ENCODE measurements at places on chromosomes 11 and 22. TPM values are rescaled to one million over a fixed set of nuclear protein-coding genes. Genes with fewer than 3 reads are reported as not detected.

The APOBEC3C gene
- total RNA-seq, result 16.6 TPM

The HBB gene
- not detected for total RNA-seq

The TH gene
- total RNA-seq, result under 0.01 TPM

The AKIP1 gene
- 39.1 TPM for total RNA-seq

The MS4A6A gene
- total RNA-seq, result not detected

The ALDH3B2 gene
- not detected for total RNA-seq

The CABP2 gene
- total RNA-seq, result not detected

The PDGFB gene
- not detected for total RNA-seq

The TRIM34 gene
- total RNA-seq, result 10.3 TPM

The BIK gene
- total RNA-seq, result not detected

The SCGB1A1 gene
- not detected for total RNA-seq

The PATE2 gene
- total RNA-seq, result 0.36 TPM

GRCh38 chr22:30304495-30305244 lies 15.4 kb upstream of the CASTOR1 start:
- H3K4me3 ChIP-seq, result no peak overlapping the region
- H3K36me3 ChIP-seq, result peaks cover 33% of the 10 kb centered on the region
- no peak for DNase-seq
- H3K4me1 ChIP-seq, result peaks cover 40% of the 10 kb centered on the region
- no peaks in the 10 kb centered on the region for H3K27me3 ChIP-seq

- peaks cover 62% of the 10 kb centered on the region for H3K4me1 ChIP-seq
- no peak for DNase-seq
- H3K27me3 ChIP-seq, result no peaks in the 10 kb centered on the region
- H3K27ac ChIP-seq, result peak overlapping the region; percentile 98
- H3K4me3 ChIP-seq, result no peak overlapping the region
- peaks cover 14% of the 10 kb centered on the region for H3K36me3 ChIP-seq
These were observed 1.9 kb upstream of the FTH1 start for GRCh38 chr11:61969391-61969758.

DNA sequence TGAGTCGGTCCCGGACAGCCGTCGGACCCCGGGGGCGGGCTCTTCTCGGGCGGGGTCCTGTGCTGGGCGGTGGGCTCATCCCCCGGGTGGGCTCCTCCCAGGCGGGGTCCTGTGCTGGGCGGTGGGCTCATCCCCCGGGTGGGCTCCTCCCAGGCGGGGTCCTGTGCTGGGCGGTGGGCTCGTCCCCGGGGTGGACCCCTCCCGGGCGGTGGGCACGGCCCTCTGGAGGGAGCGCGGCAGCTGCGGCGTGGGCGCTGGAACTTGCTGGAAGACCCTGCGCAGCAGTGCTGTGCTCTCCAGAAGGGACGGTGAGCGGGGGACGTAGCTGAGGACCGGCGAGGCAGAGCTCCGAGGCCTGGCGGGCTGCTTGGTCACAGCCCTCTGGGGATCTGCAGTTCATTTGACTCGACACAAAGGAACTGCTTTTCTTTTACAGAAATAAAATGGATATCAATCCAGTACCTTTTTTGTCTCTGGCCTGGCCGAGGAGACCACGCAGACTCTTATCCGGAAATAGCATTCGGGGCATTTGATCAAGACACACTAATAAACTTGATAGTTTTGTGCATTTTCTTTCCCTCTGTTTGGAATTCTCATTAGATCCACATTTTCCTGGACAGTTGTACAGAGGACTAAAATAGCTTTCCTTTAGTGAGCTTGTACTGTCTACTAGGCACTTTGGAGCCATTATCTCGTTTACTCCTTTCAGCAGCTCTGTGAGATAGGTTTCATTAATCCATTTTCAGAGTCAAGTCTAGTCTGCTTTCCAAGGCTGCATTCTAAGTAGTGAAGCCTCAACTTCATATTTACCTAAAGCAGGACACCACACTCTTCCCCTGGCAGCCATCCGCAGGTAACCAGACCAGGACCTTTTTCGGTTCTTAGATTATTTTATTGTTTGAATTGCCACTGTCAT lies 812 bp downstream of the JAM3 start:
- peak overlapping the region; percentile 88 for H3K4me3 ChIP-seq
- H3K27me3 ChIP-seq, result no peaks in the 10 kb centered on the region
- DNase-seq, result peak; percentile 94

- no peak overlapping the region for H3K27ac ChIP-seq
- H3K4me1 ChIP-seq, result peaks cover 33% of the 10 kb centered on the region
- H3K36me3 ChIP-seq, result no peaks in the 10 kb centered on the region
- peak; percentile 56 for DNase-seq
- no peak overlapping the region for H3K4me3 ChIP-seq
These were observed 5.6 kb downstream of the CHST1 start for GRCh38 chr11:45659818-45660160.

- no peaks in the 10 kb centered on the region for H3K4me1 ChIP-seq
- peaks cover 27% of the 10 kb centered on the region for H3K27me3 ChIP-seq
- peak; percentile 54 for DNase-seq
- H3K4me3 ChIP-seq, result no peak overlapping the region
- H3K36me3 ChIP-seq, result no peaks in the 10 kb centered on the region
These were observed 20.6 kb downstream of the APOBEC3H start for GRCh38 chr22:39117585-39118191.

- H3K27me3 ChIP-seq, result no peaks in the 10 kb centered on the region
- H3K36me3 ChIP-seq, result no peaks in the 10 kb centered on the region
- no peak overlapping the region for H3K4me3 ChIP-seq
- H3K4me1 ChIP-seq, result peaks cover 16% of the 10 kb centered on the region
These were observed 51.3 kb downstream of the KIRREL3 start for GRCh38 chr11:126949066-126949891.

GRCh38 chr11:96664110-96664509 lies 274.3 kb downstream of the JRKL start:
- H3K36me3 ChIP-seq, result no peaks in the 10 kb centered on the region
- DNase-seq, result no peak
- no peak overlapping the region for H3K27ac ChIP-seq

GRCh38 chr22:46111645-46112306 lies 38.5 kb upstream of the PPARA start:
- no peak overlapping the region for H3K4me3 ChIP-seq
- peak overlapping the region; percentile 45 for H3K27ac ChIP-seq
- H3K27me3 ChIP-seq, result no peaks in the 10 kb centered on the region
- DNase-seq, result no peak
- peaks cover 52% of the 10 kb centered on the region for H3K4me1 ChIP-seq
- H3K36me3 ChIP-seq, result peaks cover 85% of the 10 kb centered on the region

- H3K27ac ChIP-seq, result no peak overlapping the region
- no peak overlapping the region for H3K4me3 ChIP-seq
- DNase-seq, result peak; percentile 32
- peaks cover 11% of the 10 kb centered on the region for H3K4me1 ChIP-seq
- H3K27me3 ChIP-seq, result no peaks in the 10 kb centered on the region
- no peaks in the 10 kb centered on the region for H3K36me3 ChIP-seq
These were observed 17.5 kb downstream of the BCR start for GRCh38 chr22:23197836-23198235.

- H3K36me3 ChIP-seq, result no peaks in the 10 kb centered on the region
- no peaks in the 10 kb centered on the region for H3K4me1 ChIP-seq
- no peak overlapping the region for H3K27ac ChIP-seq
- no peaks in the 10 kb centered on the region for H3K27me3 ChIP-seq
These were observed 134.9 kb downstream of the NXPE2 start for GRCh38 chr11:114813189-114813718.

Measured in osteoblast (primary cell).